AG10803 (cell line): ENCODE measurements at places on chromosomes 4 and X.
A peak's percentile ranks its signal among the peaks of the same experiment; 100 is the strongest.

- no peak for DNase-seq
Observed at GRCh38 chr4:26764231-26764630, 96.4 kb upstream of the STIM2 start.

DNA sequence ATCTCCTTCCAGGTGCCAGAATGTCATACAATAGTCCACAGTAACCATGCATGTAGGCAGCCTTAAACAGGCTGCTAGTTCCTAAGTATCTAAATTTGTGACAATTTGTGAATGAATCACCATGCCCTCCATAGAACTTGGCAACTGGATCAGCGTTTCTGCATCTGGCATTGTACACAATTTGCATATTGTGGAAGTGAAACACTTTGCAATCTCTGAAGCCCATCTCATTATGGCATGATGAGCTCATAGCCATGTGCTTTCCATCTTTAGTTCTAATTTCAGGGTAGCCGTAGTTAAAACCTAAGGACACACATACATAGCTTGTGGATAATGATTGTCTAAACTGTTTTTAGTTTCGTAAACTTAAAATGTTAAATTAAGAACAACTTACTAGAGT is 573.6 kb downstream of the PPP4R3C start:
- DNase-seq, result no peak

- DNase-seq, result no peak
Observed at GRCh38 chr4:126427853-126428252, 1113.1 kb downstream of the FAT4 start.

- DNase-seq, result no peak
Observed at GRCh38 chrX:108285356-108285755, 152.9 kb downstream of the COL4A6 start.

GRCh38 chr4:6474053-6474568 is 1.7 kb upstream of the PPP2R2C start:
- DNase-seq, result no peak

DNA sequence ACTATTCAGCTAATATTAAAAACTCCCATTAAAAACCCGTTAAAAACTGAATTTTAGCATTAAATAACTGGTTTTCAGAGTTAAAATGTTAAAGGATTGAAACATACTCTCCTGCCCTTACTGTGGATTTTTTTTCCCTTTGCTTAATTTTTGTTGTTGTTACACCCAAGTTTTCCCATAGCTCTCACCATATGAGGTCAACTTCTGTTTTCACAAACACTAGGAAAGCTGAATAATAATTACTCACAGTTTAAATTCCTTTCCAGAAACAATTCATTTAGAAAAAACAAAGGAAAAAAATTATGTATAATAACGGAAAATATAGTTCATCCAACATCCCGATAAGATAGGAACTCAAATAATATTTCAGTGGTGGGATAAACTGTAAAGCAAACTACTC is 129.0 kb downstream of the PPP3CA start:
- no peak for DNase-seq

- no peak for DNase-seq
Observed at GRCh38 chr4:139333046-139333445, 30.8 kb upstream of the NDUFC1 start.

DNA sequence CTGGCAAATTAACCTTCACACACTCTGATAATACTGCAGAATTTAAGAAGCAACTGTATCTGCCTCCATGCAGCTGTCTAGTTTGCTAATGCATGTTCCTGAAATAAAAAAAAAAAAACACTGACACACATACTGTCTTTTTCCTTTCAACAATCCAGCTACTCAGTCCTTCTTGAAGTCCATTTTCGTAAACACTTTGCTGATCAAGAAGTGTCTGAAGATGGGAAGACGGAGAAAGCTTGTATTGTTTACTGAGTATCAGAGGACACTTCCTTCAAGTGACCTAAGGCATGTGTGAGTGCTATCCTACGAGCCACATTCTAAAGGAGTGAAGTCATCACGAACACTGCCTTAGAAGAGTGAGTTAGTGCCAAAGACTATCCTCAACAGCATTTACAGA is 82.6 kb downstream of the LUZP4 start:
- DNase-seq, result peak; percentile 72

GRCh38 chr4:87851332-87851731 is 18.6 kb downstream of the MEPE start:
- no peak for DNase-seq

GRCh38 chrX:130103605-130104004 is 6.7 kb downstream of the ELF4 start:
- DNase-seq, result no peak

GRCh38 chr4:36310793-36311192 is 29.4 kb downstream of the DTHD1 start:
- DNase-seq, result no peak

DNA sequence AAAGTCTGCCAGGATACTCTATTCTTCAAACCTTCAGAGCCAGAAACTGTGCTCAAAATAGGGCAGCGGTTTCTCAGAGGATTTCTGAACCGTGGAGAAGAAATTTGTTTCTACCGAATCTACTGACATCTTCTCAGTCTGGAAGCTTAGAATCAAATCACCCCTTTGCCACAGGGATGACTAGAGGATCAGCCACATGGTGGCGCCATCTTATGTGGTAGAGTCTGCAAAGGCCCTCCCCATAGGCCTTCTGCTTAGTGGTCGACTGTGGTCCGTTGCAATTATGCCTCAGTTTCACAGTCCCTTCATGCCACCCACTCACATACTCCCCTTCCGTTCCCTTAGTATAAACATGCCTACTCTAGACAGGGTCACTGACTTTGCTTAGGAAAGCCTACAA is 680.7 kb upstream of the SPANXN1 start:
- DNase-seq, result no peak

DNA sequence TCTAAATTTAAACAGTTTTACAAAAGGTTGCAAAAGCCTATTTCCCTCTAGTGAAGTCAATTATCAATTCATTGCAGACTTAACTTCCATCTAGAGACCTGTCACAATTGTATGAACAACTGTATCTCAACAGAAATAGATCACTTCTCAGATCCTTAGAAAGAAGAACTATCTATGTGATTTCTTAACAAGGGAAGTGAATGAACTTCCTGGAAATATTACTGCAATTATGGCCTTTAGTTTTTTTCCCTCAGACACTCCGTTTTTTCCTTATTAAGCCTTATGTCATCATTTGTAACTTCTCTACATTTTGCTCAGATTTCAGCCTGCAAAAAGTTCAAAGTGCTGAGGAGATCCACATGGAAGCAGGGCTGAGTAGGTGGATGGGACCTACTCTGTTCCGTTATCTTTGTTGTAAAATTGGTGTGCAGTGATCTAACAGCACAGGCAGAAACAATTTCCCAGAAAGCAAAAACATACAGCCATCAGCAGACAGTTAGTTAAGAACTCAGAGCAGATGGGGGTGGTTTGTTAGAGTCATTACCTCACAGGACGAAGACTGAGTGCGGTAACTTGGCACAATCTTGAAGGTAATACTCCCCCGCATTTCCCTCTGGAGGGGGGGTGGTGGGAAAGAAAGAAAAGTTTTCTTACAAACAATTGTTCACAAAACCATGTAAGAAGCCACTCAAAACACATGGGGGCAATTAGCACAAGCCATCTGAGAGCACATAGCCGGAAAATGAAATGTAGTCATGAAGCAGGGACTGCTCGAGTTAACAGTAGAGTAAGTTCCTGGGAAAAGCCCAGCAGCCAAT is 112.3 kb downstream of the NYX start:
- peak; percentile 74 for DNase-seq

GRCh38 chrX:131831185-131831520 is 191.9 kb upstream of the STK26 start:
- no peak for DNase-seq

- peak; percentile 3 for DNase-seq
Observed at GRCh38 chr4:179307297-179308136, 1865.3 kb upstream of the AGA start.

GRCh38 chrX:72021975-72022374 is 109.7 kb downstream of the RTL5 start:
- no peak for DNase-seq

DNA sequence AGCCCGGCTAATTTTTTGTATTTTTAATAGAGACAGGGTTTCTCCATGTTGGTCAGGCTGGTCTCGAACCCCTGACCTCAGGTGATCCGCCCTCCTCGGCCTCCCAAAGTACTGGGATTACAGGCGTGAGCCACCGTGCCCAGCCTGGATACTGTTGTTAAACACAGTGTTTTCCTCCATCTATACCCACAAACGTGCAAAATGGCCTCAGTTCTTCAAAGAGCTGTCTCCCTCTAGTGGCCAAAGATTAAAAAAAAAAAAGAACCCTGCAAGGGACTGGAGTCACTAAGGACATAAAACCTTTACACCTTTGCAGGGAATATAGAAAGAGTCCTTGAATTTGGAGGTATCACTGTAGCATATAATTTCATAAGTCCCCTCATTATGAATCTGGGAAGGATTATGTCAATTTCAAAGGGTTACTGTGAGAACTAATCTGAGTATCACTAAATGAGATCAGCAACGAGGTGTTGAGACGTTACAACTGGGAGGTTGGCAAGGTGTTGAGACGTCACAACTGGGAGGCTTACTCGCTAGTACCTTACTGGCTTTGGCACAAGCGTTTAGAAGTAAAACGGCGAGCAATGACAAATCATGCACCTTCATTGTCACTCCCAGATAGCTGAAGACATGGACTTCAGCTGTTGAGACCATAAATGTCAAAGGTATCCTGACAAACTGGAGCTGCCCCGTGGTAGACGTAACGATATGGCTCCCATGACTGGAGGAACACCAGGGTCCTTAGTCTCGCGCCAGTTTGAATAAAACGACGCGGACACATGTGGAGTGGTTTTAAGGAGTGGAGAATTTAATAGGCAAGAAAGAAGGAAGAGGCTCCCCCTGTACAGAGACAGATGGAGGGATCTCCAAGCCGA is 33.4 kb upstream of the ENPP6 start:
- peak; percentile 51 for DNase-seq

- DNase-seq, result no peak
Observed at GRCh38 chrX:107445146-107445545, 4.3 kb upstream of the FRMPD3 start.

- DNase-seq, result peak; percentile 50
Observed at GRCh38 chrX:2967998-2968909, 38.1 kb upstream of the ARSH start.

GRCh38 chr4:53711926-53712325 is 120.6 kb upstream of the LNX1 start:
- peak; percentile 43 for DNase-seq

- no peak for DNase-seq
Observed at GRCh38 chr4:3355266-3355748, 62.5 kb downstream of the RGS12 start.

DNA sequence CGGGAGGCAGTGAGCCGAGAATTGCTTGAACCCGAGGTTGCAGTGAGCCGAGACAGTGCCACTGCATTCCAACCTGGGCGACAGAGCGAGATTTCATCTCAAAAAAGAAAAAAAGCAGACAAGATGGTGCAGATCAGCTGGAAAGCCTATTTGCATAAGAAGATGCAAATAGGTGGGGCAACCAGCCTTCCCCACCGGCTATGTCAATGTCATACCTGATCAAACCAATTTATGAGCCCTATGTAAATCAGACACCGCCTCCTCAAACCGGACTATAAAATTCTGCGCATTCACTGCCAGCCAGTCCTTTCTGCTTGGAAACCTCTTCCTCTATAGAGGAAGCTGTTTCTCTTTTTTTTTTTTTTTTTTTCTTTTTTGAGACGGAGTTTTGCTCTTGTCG is 64.5 kb upstream of the CHRNA9 start:
- no peak for DNase-seq

DNA sequence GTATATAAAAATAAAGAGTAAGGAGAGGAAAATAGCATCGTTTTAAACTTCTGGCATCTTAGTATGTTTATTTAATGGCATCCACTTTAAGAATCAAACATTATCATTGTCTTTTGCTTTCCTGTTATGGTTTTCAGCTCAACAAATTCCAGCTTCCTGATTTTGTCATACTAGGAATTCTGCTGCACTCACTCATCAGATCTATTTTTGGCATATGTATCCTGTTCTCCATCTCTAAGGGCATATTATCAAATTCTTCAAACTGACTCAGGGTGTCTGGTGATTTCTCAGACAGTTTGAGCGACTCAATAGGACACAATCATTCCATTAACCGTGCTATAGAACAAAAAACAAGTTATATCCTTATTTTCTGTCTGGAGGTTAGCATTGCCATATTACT is 248.5 kb upstream of the DIAPH2 start:
- DNase-seq, result peak; percentile 73

- DNase-seq, result no peak
Observed at GRCh38 chrX:56794404-56795230, 65.6 kb downstream of the NBDY start.

DNA sequence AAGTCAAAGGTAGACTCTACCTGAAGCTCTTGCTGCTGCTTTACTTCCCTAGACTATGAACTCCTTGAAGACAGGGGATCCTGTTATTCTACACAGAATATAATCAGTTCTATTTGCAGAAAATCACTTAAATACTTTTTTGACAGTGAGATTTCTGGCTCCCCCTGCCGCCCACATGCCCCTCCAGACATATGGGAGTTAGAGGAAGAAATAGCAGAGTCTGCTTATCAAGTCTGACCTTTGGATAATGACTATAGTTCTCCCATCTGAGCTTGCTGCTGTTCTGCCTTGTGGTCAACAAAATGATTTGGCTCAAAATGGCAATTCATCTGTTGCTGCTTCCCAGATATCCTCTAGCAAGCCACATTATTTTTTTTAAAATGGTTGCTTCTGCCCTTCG is 101.1 kb downstream of the ENOX2 start:
- no peak for DNase-seq

GRCh38 chr4:179027569-179027968 is 1585.3 kb upstream of the AGA start:
- DNase-seq, result no peak

DNA sequence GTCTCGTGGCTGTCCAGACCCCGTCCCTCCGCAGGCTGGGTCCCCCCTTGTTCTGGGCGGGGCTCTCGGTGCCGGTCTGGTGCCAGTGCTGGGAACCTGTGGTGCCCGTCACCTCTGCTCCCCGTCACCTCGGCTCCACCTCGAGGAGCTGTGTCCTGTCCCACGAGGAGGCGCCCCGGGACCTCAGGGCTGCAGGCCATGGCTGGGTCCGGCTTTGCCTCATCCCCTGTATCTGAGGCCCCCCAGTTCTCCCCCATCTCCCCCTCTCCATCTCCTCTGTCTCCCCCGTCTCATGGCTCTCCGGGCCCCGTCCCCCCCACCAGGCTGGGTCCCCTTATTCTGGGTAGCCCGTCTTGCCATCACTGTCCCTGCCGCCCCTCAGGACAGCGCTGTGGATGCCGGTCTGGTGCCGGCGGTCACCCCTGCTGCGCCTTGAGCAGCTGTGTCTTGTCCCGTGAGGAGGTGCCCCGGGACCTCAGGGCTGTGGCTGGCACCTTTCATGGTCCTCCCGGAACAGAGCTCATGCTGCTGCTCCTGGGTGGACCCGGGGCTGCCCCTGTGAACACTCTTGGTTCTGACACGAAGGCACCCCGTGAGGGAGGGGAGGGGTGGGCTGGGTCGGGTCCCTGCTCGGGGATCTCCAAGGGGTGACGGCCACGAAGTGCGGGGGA is 13.4 kb upstream of the GTPBP6 start:
- DNase-seq, result no peak

- peak; percentile 48 for DNase-seq
Observed at GRCh38 chrX:149374751-149375150, 130.4 kb downstream of the IDS start.

GRCh38 chr4:153758688-153759406 is 977 bp downstream of the RNF175 start:
- no peak for DNase-seq

- no peak for DNase-seq
Observed at GRCh38 chr4:81652069-81652478, 180.4 kb upstream of the RASGEF1B start.
